ENCODE measurements at places on chromosomes 3 and 15. TPM values are rescaled to one million over a fixed set of nuclear protein-coding genes. Genes with fewer than 3 reads are reported as not detected.

The SMCO1 gene
- total RNA-seq, result not detected

The ADGRG7 gene
- not detected for total RNA-seq

- DNase-seq, result peak; percentile 26
Observed at GRCh38 chr3:141402476-141403171, 34.3 kb downstream of the ZBTB38 start.

GRCh38 chr15:77528290-77528967 lies 104.3 kb downstream of the LINGO1 start:
- no peak for DNase-seq

DNA sequence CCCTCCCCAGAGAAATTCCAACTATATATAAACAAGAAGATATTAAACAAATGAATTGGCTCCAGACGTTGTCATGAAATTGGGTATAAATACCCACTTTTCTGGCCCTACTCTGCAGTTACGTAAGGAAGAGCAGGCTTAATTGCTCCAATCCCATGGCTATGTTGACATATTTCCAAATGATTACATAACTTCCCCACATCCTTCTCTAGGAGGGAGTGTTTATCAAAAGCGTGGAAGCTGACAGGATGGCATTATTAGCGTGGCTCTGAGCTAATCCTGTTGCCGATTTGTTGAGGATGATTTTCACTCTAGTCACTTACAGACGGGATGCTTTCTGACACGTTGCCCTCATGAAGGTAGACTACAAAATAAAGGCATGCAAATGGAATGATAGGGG lies 347.5 kb upstream of the TMCO5A start:
- no peak for DNase-seq

The PCSK6 gene
- total RNA-seq, result 0.95 TPM

DNA sequence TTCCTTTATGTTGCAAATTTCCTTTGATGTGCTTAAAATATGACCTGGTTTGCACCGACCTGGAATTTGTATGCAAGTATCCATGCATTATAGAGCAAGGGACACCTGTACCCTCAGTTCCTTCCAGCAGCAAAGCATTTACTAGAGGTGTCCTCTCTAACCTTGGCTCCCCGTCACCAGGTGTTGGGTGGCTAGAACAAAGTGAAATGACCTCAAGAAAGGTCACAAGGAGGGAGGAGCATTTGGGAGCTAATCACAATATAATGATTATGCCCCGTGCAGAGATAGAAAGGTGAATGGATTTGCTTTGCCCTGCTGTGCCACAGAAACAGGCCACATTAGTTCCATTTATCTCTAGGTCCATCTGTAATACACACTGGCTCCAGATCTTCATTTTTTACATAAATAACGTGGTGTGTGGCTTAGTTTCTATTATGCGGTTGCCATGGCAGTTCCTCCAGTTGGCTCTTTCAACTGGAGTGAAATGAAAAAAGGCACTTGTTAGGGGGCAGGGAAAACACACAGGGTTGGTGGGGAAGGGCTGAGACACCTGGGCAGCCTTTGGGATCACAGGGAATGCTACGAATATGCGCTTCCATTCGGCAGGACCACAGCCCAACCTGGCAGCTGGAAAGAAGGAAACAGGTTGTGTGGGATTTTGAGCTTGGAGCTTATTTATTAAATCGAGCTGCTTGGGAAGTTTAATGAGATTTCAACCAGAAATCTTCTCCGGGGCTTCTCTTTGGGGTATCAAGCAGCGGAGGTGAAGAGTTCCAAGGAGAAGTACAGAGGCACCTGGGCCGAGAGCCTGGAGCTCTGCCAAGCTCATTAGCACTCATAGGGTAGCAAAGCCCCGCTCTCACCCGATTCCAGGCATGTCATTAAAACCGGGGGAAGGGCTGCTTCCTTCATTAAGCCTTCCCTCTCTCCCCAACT lies 233.5 kb upstream of the ST8SIA2 start:
- DNase-seq, result no peak

The HACD2 gene
- total RNA-seq, result 33.0 TPM

The KCNAB1 gene
- total RNA-seq, result not detected

GRCh38 chr3:192928016-192928415 lies 10.4 kb upstream of the MB21D2 start:
- DNase-seq, result no peak

The GATA2 gene
- not detected for total RNA-seq

DNA sequence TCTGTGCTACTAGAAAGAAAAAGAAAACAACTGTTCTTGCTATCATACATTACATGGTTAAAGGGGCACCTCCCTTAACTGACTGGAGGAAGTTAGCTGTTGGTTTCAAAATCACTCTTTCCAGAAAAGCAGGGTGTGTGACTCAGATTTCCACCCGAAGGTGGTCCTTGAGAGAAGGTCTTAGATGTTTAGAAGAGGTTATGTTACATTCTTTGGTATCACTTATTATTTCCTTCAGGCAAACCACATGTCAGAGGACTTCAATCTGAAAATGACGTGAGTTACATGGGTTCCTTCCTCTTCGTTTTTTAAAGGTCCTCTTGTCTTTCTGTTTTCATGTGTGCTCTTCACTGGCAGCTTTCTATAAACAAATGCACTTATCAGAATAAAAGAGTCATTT lies 307.9 kb upstream of the CBLB start:
- DNase-seq, result peak; percentile 1

DNA sequence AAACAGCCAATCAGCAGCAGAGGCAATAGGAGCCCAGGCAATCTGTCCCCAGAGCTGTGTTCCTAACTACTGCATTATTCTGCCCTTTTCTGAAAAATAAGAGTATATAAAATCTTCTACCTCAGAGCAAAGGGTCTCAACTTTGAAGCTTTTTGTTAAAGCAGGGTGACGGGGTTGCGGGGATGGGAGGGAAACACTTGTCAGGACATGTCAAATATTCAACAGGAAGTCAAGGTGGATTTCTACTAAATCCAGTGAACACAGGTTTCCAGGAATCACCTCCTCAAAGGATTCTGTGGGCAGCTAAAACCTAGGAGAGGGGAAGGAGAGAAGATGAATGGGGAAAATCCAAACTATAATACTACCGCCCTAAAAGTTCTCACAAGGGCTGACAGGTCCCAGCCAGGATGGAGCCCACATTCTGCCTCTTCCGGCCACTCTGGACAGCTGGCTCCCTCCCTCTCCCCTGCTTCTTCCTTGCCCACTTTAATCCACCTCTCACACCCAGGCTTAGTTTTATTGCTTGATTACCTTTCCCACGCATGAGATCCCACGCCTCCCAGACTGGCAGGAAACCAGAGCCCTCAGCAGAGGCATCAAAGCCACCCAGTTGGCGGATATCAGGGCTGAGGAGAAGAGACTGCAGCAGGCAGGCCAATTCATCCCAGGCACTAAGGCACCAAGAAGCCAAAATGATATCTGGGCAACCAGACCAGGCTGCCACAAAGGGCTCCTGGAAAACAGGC lies 77.2 kb downstream of the OSBPL10 start:
- DNase-seq, result no peak

DNA sequence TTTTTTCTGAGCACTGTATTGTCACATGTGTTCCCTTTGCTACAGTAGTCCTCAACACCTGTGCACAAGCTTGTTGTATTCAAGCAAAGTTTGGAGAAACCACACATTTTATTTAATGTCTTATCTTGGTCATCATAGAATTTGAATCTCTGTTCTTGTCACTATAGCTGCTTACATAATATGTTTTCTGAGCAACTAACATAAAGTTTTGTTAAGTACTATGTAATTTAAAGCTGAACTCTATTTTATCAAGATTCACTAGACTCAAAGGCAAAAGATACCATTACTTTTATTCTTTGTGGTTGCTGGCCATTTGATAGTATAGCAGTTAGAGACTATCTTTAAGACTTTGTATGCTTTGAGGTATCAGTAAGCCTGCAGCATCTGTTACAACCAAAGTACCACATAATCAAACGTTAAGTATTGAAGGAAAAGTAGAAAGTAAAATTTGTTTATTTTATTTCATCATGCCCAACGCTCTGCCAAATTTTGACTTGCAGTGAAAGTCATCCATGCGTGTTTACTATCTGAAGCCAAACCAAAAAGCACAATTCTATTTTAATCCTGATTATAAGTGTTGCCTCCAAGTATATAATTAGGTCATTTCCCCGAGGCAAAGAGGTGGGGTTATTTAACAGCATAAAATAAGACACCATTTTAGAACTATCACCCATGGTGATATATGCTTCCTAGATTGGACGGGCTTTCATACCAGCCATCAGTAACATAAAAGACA lies 10.3 kb upstream of the ABHD10 start:
- no peak for DNase-seq

- DNase-seq, result no peak
Observed at GRCh38 chr15:98281130-98281529, 320.6 kb downstream of the ARRDC4 start.

The MEGF11 gene
- total RNA-seq, result not detected

The GLDN gene
- not detected for total RNA-seq

GRCh38 chr3:171703144-171703543 lies 107.1 kb downstream of the PLD1 start:
- DNase-seq, result no peak

The CADPS gene
- not detected for total RNA-seq

The GOLGA8G gene
- total RNA-seq, result not detected

DNA sequence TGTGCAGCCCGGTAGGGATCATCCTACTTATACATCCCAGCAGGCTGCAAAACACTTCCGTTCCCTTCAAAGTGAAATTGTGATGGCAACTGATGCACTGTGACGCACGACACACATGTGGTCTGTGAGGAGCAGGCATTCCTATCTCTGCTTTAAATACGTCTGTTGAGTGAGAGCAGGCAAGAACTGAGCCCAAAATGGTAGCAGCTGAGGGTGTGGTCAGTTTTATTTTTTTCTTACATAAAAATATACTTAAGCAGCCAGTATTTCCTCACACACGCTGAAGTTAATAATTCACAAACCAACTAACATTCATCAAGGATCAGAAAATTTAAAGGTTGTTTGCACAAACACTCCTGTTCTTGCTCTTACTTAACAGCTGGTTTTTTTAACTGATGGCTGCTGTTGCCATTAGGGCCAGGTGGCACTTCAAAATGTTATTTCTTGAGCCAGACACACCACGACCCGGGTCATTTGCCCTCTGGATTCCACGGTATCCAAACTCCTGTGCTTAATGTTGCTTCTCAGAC lies 23.9 kb downstream of the LRIG1 start:
- DNase-seq, result no peak

GRCh38 chr15:96870580-96870979 lies 540.1 kb downstream of the NR2F2 start:
- DNase-seq, result no peak

The SAMMSON gene
- not detected for total RNA-seq

The RIOX2 gene
- total RNA-seq, result 58.3 TPM

DNA sequence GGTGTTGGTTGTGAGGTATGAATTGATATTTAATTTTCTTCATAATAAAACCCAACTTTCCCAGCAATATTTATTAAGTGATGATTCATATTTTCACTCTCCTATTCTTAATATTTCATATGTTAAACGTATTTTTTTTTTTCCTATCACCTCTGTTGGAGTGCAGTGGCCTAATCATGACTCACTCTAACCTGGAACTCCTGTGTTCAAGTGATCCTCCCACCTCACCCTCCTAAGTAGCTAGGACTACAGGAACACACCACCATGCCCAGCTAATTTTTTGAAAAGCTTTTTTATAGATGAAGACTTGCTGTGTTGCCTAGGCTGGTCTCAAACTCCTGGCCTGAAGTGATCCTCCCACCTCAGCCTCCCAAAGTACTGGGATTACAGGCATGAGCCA lies 8.6 kb downstream of the PARP15 start:
- no peak for DNase-seq

DNA sequence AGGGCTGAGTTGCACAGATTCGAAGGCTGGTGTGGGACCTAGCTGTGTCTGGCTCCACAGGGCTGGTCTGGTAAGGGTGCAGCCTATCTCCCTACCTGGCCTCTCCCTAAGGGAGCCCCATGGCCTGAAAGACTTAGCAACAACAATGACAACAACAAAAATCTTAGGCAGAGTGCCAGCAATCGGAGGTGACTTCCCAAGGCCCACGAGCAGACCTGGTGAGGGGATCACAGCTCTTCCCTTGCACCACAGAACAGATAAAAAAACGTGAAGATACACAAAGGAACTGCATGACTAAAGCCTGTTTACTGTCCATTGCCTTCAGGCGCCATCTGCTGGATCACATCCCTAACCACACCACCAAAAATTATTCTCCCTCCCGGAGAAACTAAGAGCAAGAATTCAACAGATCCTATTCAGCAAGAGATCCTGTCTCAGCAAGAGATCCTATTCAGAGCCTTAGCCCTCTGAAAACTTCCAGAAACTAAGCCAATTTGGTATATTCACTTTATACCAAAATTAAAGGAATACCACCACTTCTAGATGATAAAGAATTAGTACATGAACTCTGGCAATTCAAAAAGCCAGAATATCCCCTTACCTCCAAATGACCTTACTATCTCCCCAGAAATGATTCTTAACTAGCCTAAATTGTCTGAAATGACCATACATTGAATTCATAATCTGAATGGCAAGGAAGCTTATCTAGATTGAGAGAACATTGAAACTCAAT lies 24.1 kb upstream of the OR5K4 start:
- DNase-seq, result peak; percentile 22

DNA sequence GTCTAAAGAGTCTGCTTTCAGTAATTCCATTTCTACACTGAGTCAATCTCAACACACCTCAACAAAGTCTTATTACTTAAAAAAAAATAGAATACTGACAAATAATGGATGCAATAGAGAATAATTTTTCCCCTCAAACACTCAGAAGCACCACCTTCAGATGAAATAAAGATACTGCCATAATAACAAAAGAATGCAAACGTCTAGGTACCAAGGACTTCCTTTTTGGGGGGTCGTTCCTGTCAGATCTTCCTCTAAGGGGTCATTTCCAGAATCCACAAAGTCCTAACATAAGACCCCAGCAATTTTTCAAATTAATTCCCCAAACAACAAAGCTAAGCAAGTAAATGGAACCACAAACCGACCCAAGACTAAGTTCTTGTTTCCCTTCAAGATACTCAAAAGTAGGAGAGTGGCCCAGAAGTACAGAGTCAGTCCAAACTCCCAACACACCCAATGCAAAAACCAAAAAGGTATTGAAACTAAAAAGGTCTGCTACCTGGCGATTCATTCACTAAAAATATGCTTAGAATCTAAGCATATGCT lies 1.3 kb downstream of the RYK start:
- no peak for DNase-seq

DNA sequence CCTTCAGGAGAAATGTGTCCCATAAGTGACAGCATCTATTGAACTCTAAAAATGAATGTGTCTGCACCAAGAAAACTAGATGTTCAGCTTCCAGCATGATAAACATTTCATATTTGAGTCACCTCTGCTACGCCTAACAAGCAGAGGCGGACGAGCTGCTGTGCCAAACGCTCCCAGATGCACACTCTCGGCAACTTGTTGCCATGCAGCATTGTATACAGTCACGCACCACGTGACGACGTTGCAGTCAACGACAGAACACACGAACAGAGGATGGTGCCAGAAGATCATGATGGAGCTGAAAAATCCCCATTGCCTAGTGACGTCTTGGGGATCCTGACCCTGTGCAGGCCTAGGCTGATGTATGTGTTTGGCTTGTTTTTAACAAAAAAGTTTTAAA lies 137.5 kb downstream of the XXYLT1 start:
- peak; percentile 9 for DNase-seq

All from CD8-positive, alpha-beta memory T cell (primary cell).